Thymus (tissue), 14 donors: ENCODE measurements at places on chromosomes 3 and 15.

DNA sequence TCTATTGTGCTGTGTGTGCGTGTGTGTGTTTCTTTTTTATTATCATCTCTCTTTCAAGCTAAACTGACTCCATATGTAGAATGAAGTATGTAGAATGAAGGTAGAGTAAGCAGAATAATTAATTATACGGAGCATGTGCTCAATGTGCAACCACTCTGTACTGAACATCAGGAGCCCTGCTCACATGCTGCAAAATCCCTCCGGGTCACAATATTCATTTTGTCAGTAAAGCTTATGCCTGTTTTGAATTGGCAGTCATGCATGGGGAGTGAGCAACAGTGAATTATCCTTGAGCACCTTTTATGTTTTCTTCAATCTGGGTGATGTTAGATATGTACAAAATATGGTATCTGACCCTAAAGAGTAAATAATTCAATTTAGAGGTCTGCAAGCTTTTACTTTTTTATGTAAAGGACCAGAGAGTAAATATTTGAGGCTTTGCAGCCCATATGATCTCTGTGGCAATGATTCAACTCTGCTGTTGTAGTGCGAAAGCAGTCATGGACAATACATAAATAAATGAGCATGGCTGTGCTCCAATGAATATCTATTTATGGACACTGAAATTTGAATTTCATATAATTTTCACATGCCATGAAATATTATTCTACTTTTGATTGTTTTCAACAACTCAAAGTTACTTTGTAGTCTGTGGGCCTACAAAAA, 199.9 kb downstream of the VGLL3 start:
- no peak overlapping the region for H3K4me3 ChIP-seq
- no peak overlapping the region for H3K27ac ChIP-seq
- no peak for DNase-seq
- H3K27me3 ChIP-seq = no peaks in the 10 kb centered on the region

- no peaks in the 10 kb centered on the region for H3K27me3 ChIP-seq
- H3K36me3 ChIP-seq = no peaks in the 10 kb centered on the region
- H3K4me1 ChIP-seq = peaks cover 7% of the 10 kb centered on the region
- H3K27ac ChIP-seq = no peak overlapping the region
- H3K4me3 ChIP-seq = no peak overlapping the region
Measured at GRCh38 chr15:56460071-56460470, 4.9 kb downstream of the MNS1 start.

- peaks cover 5% of the 10 kb centered on the region for H3K27me3 ChIP-seq
- H3K4me1 ChIP-seq = peaks cover 15% of the 10 kb centered on the region
- DNase-seq = no peak
- no peaks in the 10 kb centered on the region for H3K36me3 ChIP-seq
- H3K27ac ChIP-seq = no peak overlapping the region
Measured at GRCh38 chr15:78263907-78264303, 457 bp upstream of the DNAJA4 start.

- H3K36me3 ChIP-seq = no peaks in the 10 kb centered on the region
- no peak overlapping the region for H3K4me3 ChIP-seq
- DNase-seq = no peak
- H3K4me1 ChIP-seq = peaks cover 10% of the 10 kb centered on the region
- H3K27me3 ChIP-seq = no peaks in the 10 kb centered on the region
Measured at GRCh38 chr3:100602506-100603444, 6.6 kb upstream of the ADGRG7 start.

GRCh38 chr3:28575100-28575745, 226.6 kb upstream of the AZI2 start:
- peak overlapping the region; percentile 8 for H3K4me3 ChIP-seq
- no peak overlapping the region for H3K27ac ChIP-seq
- H3K36me3 ChIP-seq = no peaks in the 10 kb centered on the region
- H3K27me3 ChIP-seq = peaks cover 27% of the 10 kb centered on the region
- H3K4me1 ChIP-seq = no peaks in the 10 kb centered on the region

GRCh38 chr3:151196434-151196833, 6.6 kb downstream of the GPR171 start:
- H3K4me1 ChIP-seq = peaks cover 7% of the 10 kb centered on the region
- H3K36me3 ChIP-seq = no peaks in the 10 kb centered on the region
- DNase-seq = no peak
- no peaks in the 10 kb centered on the region for H3K27me3 ChIP-seq
- H3K27ac ChIP-seq = no peak overlapping the region
- H3K4me3 ChIP-seq = no peak overlapping the region

- no peaks in the 10 kb centered on the region for H3K36me3 ChIP-seq
- H3K27ac ChIP-seq = no peak overlapping the region
- no peak for DNase-seq
- H3K4me3 ChIP-seq = no peak overlapping the region
- no peaks in the 10 kb centered on the region for H3K4me1 ChIP-seq
Measured at GRCh38 chr15:71444032-71444810, 328.9 kb downstream of the THSD4 start.

GRCh38 chr3:72597756-72598195, 250.5 kb downstream of the SHQ1 start:
- H3K4me3 ChIP-seq = no peak overlapping the region
- peaks cover 4% of the 10 kb centered on the region for H3K4me1 ChIP-seq
- DNase-seq = no peak
- H3K27ac ChIP-seq = no peak overlapping the region
- H3K27me3 ChIP-seq = no peaks in the 10 kb centered on the region
- no peaks in the 10 kb centered on the region for H3K36me3 ChIP-seq

DNA sequence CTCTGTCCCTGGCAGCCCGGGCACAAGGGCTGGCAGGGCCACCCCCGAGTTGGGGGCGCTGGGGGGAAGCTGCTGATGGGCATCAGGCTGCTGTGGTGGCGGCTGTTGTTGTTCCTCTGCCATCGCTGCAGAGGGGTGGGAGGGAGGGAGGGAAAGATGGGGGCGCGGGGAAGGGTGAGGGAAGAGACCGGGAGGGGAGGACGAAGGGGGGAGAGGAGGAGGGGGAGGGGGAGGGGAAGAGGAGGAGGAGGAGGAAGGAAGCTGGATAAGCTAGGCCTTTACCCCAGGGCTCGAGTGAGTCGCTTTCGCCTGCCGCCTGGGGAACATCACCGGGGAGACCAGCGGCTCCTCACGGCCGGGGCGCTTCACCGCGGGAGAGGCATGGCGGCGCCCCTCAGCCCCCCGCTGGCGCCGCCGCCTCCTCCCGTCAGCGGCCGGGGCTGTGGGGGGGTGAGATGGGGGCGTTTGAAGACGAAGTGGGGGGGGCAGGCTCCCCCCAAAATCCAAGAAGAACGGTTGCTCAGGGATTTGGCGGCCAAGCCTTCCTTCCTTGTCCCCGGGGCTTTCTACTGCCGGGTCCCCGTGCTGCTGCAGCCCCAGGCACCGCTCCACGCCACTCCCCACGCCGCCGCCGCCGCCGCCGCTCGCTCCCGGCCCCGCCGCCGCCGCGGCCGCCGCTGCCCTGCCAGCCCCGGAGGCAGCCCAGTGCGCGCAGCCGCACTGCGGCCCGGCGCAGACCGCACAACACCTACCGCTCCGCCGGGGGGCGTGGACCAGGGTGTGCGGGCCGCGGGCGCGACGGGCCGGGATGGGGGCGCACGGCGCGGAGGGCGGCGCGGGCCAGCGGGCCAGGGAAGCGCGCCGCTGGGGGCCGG, at the start of gene RFX7:
Gene RFX7, minus strand, starts transcription at position 717 of the 875 bp plus-strand sequence. Its CDS starts 594 bp downstream, at position 123.
- H3K4me3 ChIP-seq = peak within 1 kb of the TSS; percentile 69
- no peaks in the 10 kb centered on the region for H3K27me3 ChIP-seq
- no peak for DNase-seq
- H3K36me3 ChIP-seq = no peaks in the 10 kb centered on the region
- peak within 1 kb of the TSS; percentile 94 for H3K27ac ChIP-seq
- H3K4me1 ChIP-seq = peaks cover 19% of the 10 kb centered on the region

- H3K4me3 ChIP-seq = no peak overlapping the region
- no peak for DNase-seq
- no peaks in the 10 kb centered on the region for H3K27me3 ChIP-seq
- H3K36me3 ChIP-seq = no peaks in the 10 kb centered on the region
Measured at GRCh38 chr3:15520185-15520584, 1.3 kb downstream of the COLQ start.

DNA sequence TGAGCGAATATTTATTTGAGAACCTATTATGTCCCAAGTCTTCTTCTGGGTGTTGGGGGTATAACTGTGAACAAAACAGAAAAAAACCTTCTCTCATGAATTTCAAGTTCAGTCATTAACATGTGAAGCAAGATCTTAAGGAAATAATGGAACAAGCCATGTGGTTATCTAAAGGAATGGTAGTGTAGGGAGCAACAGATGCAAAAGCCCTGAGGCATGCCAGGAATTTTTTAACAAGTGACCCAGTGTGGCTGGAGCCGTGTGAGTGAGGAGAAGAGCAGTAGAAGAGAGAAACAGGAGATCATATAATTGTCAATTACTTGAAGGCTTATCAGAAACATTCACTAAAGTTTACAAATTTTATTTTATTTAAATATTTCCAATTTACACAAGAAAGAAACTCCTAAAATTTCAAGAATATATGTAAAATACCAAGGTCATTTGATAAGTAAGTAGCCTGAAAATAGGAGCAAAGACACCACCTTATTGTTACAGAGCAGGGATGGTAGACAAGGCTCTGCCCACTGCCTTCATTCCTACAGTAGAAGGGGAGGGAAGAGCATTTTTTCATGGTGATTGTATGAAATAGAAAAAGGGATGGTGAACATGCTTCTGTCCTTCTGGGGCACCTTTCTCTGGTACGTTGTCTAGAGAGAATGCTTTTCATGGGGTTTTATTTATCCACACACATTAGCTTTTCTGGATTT, 345.1 kb downstream of the PLOD2 start:
- H3K27ac ChIP-seq = no peak overlapping the region
- H3K27me3 ChIP-seq = no peaks in the 10 kb centered on the region
- H3K36me3 ChIP-seq = no peaks in the 10 kb centered on the region
- no peaks in the 10 kb centered on the region for H3K4me1 ChIP-seq
- no peak for DNase-seq

DNA sequence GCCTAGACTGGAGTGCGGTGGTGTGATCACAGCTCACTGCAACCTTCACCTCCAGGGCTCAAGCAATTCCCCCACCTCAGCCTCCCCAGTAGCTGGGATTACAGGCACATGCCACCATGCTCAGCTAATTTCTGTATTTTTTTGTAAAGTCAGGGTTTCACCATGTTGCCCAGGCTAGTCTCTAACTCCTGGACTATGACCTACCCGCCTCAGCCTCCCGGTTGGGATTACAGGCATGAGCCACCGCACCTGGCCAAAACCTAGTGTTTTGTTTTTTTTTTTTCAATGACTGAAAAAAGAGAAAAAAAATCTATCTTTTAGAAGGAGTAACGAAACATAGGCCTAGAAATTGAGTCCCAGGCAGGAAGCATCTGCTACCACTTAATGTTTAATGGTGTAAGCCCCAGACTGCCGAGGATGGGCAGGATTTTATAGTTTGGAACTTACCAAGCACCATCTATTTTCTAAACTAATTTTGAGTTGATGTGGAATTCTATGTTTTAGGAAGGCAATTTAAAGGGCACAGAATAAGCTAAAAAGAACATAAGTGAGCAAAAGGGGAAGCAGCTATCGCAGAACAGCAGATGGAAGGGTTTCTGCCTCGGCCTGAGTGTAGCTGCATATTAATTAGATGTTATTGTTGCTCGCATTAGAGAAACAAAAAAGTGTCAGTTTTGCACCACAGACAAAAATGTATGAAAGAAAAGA, 24.2 kb upstream of the CA12 start:
- H3K27me3 ChIP-seq = no peaks in the 10 kb centered on the region
- H3K27ac ChIP-seq = no peak overlapping the region
- H3K4me3 ChIP-seq = no peak overlapping the region
- no peaks in the 10 kb centered on the region for H3K36me3 ChIP-seq
- peaks cover 15% of the 10 kb centered on the region for H3K4me1 ChIP-seq
- no peak for DNase-seq
